Mesenteric fat pad (tissue), 1 donor: ENCODE measurements at places on chromosomes 16 and 17. TPM values are rescaled to one million over a fixed set of nuclear protein-coding genes. Genes with fewer than 3 reads are reported as not detected.

DNA sequence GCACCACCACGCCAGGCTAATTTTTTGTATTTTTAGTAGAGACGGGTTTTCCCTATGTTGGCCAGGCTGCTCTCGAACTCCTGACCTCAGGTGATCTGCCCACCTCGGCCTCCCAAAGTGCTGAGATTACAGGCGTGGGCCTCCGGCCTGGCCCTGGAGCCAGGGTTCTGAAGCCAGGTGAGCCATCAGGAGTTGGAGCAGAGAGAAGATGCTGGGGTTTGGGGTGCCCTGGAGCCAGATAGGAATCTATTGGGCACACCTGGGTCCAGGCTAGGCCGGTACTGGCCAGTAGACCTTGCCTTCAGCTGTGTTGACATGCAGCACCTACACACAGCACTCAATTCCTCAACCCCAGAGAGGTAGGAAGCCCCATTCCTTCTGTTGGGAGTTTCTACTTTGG is 5.4 kb upstream of the CD300A start:
- no peak for DNase-seq

Gene ANKRD40CL
- not detected for total RNA-seq

GRCh38 chr17:45397796-45398195 is 34.9 kb downstream of the ARHGAP27 start:
- DNase-seq, result no peak

Gene MT1F
- total RNA-seq, result 11.8 TPM

DNA sequence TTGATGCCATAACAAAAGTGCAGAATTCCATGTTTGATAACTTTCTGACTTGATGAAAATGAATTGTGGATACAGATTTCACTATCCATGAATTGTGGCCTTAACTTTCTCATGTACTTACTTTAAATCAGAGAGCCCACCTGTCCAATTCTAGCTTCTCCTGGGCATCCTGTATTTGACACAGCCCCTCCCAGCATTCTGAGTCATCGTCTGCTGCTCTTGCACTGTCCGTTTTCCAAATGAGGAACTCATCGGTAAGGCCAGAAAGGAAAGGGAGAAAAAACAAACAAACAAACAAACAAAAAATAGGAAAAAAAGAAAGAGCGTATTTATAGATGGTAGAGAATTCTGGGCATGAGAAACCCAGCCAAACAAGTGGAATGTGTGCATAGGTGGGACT is 361.6 kb downstream of the WWOX start:
- DNase-seq, result no peak

GRCh38 chr17:50147841-50148225 is 2.6 kb downstream of the PPP1R9B start:
- DNase-seq, result no peak

GRCh38 chr16:66344533-66345145 is 21.9 kb upstream of the CDH5 start:
- no peak for DNase-seq

Gene ABCC11
- total RNA-seq, result 0.22 TPM

- DNase-seq, result no peak
Measured at GRCh38 chr16:35188288-35189155, 1729.1 kb downstream of the TP53TG3F start.

Gene POLR3K
- total RNA-seq, result 11.5 TPM

GRCh38 chr16:82382521-82382920 is 212.5 kb upstream of the MPHOSPH6 start:
- DNase-seq, result no peak

GRCh38 chr16:28181515-28181914 is 30.2 kb downstream of the XPO6 start:
- DNase-seq, result no peak
